ENCODE measurements at places on chromosomes 3 and 15.

GRCh38 chr3:189232790-189233189 is 61.0 kb downstream of the TPRG1 start:
- DNase-seq, result no peak

- DNase-seq, result no peak
Observed at GRCh38 chr3:62571916-62572315, 198.6 kb upstream of the FEZF2 start.

- no peak for DNase-seq
Observed at GRCh38 chr15:47741907-47742306, 24.6 kb downstream of the SEMA6D start.

DNA sequence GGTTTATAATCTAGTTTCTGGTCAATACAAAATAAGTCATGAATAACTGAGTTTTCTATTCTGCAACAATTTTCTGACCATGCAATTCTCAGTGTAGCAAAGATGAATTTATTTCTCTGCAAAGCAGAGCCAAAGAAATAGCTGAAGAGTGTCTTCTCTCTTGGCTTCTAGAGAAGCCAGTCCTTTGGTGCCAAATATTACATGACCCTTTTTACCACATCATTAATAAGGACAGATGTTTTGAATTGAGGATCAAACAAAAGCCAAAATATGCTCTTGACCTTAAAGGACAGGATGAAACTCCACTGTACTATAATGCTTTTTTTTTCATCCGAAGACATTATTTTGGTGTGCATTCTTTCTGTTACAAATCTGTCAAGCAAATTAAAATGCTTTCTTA is 40.2 kb upstream of the OSTN start:
- DNase-seq, result no peak

- no peak for DNase-seq
Observed at GRCh38 chr15:79872358-79873017, 24.3 kb downstream of the MTHFS start.

DNA sequence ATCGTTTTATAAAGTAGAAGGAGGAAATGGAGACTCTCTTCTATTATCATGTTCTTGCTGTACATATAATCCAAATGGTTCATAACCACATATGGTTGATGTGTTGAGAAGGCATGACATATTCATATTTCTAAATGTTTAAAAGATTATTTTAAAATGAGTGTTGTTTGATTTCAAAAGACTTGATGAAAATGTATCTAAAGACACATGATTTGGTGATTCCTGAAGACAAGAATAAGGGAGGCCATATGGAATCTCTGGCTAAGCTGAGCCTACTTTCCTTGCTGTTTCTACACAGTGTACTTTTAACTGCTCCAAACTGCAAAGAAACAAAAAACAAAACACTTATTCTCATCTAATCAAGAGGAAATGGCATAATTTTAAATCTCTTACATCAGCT is 23.0 kb upstream of the GYG1 start:
- DNase-seq, result no peak

GRCh38 chr15:92561754-92562153 is 93.8 kb downstream of the FAM174B start:
- no peak for DNase-seq

DNA sequence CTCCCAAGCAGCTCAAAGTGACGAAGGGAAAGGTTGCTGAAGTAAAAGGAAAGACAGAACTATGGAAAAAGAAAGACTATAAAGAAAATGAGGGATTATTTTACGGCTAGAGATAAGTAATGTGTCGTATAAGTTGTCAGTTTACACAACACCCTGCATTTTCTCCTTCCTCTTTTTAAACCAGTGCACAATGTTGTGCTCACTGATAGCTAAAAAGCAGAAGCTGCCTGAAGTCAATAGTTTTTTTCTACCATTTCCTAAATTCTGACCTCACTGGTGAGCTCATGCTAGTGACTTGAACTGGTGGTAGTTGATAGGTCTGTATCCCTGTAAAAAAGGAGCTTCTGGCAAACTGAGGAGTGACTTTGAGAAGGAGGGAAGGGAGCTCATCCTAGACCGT is 368.6 kb upstream of the GBE1 start:
- DNase-seq, result no peak

GRCh38 chr3:124246949-124247348 is 255.0 kb upstream of the ROPN1 start:
- no peak for DNase-seq

DNA sequence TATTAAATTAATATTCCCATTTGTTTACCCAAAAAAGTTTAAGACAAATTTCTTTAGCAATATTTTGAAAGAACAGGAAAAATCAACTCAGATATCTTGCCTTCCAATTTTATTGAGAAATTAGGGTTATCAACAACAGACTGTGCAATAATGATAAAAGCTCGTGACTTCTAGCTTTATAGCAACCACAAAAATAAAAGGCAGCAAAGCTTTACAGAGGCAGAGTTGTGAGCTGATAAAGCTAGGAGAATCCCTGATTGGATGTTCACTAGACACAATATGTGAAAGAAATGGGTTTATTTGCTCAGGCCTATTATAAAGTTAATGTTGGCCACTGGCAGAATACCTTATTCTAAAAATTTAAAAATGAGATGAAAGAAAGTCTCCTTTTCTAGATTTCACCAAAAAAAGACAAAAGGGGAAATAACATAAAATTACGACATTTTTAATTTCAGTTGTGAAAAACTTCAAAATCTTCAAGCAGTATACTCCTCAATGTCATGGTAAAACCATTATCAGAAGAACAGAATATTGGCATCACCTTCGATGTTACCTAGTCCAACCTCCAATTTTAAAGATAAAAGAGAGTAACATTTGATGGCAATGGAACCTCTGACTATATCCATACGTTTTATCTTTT is 2.8 kb downstream of the VPS13C start:
- DNase-seq, result no peak

DNA sequence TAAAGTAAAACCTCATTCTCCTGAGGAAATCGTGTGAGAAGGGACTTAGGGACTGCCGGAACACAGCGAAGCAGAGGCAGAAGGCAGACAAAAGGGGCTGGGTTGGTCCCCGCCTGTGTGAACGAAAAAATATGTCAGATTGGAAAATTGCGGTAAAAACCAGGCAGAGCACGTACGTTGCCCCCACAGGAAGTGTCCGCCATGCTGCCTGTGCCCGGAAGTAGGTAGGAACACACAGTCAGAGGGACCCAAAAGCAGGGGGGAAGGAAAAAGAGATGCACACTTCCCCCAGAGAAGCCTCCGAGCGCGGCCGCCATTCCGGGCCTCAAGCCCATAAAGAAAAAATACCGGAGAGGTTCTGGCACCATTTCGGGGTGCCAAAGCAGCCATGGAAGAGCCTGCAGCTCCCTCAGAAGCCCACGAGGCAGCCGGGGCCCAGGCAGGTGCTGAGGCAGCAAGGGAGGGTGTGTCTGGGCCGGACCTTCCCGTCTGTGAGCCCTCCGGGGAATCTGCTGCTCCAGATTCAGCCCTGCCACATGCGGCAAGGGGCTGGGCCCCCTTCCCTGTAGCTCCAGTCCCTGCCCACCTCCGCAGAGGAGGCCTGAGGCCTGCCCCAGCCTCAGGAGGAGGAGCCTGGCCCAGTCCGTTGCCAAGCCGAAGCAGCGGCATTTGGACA is at the start of gene MKRN3:
Gene MKRN3 (plus strand): TSS at position 280 of the 676 bp plus-strand sequence. CDS start 109 bp downstream, at position 389.
- DNase-seq, result no peak

- no peak for DNase-seq
Observed at GRCh38 chr3:32607522-32607921, 36.9 kb upstream of the DYNC1LI1 start.

GRCh38 chr3:141287326-141287725 is 55.7 kb downstream of the PXYLP1 start:
- no peak for DNase-seq

DNA sequence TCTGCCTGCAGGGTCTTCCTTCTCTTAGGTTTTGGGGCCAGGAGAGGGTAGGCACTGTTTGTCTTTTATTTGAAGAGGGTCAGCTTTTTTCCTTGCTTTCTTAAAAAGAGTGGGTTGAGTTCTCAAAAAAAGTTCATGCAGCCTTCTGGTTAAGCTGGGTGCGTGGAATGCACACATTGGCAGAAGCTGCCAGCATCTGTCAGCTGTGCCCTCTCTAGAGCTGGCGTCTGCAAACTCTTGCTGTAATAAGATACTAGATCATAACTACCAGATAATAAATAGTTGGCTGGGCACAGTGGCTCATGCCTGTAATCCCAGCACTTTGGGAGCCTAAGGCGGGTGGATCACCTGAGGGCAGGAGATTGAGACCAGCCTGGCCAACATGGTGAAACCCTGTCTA is 373.4 kb downstream of the OCA2 start:
- DNase-seq, result no peak

DNA sequence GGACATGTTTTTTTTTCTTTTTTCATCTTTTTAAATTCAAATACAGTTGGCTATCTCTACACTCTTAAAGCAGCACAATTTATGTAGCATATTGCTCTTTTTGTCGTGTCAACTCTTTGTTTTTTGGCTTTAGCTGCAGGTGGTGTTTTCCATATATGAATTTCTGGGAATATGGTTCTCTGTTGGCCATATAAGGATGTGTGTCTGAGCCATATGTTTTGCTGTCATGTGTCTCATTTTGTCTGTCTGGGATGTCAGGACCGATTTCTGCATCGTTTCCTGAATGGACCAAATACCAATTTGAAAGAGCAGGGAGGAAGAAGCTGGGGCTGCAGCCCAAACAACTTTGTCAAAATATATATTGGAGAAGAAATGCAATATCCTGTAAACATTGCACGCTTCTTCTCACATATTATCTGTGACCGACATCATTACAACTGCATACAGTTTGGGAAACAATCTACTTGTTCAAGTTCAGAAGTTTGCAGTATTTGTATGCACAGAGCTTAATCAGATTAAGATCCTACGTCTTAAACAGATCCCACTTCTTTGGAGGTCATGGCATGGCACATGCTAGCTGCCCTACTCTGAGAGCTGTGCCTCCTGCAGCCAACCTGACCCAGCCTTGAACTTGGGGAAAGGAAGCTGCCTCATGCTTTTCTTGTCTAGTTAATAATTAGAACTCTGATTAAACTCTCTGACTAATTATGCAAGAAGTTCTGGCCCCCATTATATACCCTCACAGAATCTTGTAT is 4.0 kb upstream of the SATB1 start:
- no peak for DNase-seq

- DNase-seq, result no peak
Observed at GRCh38 chr15:90086868-90087268, 15.4 kb downstream of the IDH2 start.

- DNase-seq, result no peak
Observed at GRCh38 chr15:31337352-31338031, 10.9 kb downstream of the KLF13 start.

GRCh38 chr15:49235446-49236124 is 65.5 kb downstream of the GALK2 start:
- no peak for DNase-seq

DNA sequence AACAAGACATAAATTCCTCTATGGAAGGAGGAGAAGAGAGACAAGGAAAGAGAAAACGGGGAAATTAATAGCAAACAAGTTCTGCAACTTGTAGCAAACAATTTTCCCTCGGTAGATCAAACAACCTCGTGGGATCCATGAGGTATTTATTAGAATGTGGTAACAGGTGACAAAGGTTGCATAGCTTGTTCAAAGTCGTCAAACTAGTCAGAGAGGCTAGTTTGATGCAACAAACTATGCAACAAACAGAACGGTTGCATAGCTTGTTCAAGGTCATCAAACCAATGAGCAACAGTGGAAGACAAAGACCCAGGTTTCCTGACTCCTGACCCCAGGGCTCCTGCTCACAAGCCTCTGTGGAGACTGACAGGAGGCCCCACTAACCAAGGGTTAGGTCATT is 20.7 kb downstream of the MB21D2 start:
- no peak for DNase-seq

DNA sequence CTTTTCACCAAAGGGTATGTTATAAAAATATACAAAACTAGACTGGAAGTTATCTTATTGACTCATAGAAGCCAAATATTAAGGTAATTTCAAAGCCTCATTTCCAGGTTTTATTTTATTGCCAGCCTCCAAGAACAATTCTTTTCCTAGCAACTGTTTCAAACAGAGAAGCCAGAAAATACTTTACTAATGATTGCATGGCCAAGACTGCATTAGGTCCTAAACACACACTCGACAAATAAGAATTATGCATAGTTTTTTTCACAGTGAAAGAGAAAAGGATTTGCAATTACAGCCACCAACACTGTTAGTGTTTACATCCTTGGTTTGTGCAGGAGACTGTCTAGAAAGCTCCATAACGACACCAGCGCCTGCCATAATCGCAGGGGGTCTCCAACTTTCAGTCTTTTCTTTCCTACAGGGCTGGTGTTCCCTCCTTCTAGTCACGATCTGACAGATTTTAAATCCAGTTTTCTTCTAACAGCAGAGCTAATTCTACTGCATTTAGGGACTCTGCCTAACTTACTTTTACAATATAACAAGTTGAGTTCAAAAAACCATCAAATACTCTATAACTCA is 58.1 kb downstream of the CLASP2 start:
- no peak for DNase-seq

DNA sequence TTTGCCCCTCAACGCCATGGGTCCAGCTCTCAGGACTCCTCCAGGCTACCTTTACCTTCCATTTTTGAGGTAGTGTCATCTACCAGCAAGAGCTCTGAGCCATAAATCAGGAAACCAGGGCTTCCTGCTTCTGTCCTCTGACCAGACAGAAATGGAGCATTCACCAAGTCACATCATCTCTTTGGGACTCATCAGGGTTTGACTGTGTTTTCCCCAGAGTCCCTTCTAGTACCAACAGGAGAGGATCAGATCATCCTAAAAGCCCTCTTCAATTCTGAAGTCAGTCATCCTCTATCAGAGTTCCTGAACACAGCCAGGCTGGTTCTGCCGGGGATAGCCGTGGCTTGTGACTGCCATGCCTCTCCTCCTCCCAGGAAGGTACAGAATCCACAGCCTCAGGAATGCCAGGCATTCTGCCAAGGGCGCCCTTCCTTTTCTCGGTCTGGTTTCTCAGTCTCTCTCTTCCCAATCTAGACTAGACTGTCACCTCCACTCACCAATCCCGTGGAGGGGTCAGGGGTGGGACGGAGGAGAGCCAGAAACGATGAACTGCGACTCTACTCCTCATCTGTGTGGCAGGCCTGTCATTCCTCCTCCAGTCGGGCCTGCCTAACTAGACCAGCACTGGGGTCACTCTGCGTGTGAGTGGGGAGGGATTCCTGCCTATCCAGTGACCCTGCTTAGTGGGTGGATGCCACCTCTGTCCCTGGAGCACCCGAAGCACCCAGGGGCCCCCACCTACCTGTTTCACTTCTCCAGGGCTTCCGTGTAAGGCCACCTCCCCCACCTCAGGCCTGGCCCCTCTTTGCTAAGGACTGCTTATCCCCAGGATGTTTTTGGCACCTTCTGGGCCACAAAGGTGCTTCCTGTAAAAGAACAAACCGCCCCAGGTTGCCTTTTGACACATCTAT is 30.9 kb downstream of the CCNL1 start:
- no peak for DNase-seq

All from stimulated activated CD8-positive, alpha-beta memory T cell treated with anti-CD3 and anti-CD28 coated beads, Interleukin-2, amount 100 ng/mL, for 1 hour (primary cell).